ENCODE measurements at places on chromosomes 3 and 15.

DNA sequence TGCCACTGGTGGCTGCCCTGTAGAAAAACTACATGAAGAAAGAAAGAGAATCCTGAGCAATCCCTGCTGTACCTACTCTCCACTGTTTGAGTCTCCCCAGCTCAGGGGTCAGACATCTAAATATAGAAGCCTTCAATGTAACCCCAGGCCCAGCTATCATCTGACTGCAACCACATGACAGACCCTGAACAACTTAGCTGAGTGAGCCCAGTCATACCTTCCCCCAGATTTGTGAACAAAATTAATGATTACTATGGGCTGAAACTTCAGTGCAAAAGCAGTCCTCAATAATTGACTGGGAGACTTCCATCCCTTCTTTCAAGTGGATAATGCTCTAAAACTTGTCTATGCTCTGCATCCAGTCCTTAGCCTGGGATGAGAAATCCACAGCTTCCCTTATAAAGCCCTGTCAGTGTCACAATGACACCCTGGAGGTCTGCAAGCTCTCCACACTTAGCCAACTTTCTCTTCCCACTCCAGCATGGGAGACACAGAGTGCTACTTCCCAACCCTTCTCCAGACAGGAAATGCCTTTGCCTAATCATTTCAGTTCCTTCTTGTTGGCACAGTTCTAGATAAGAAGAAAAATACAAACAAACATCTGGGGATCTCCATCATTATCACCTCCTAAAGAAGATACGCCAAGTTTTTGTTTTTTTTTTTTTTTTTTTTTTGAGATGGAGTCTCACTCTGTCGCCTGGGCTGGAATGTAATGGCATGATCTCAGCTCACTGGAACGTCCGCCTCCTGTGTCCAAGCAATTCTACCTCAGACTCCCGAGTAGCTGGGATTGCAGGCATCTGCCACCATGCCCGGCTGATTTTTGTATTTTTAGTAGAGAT, 198.5 kb upstream of the GADL1 start:
- peak; percentile 65 for DNase-seq

DNA sequence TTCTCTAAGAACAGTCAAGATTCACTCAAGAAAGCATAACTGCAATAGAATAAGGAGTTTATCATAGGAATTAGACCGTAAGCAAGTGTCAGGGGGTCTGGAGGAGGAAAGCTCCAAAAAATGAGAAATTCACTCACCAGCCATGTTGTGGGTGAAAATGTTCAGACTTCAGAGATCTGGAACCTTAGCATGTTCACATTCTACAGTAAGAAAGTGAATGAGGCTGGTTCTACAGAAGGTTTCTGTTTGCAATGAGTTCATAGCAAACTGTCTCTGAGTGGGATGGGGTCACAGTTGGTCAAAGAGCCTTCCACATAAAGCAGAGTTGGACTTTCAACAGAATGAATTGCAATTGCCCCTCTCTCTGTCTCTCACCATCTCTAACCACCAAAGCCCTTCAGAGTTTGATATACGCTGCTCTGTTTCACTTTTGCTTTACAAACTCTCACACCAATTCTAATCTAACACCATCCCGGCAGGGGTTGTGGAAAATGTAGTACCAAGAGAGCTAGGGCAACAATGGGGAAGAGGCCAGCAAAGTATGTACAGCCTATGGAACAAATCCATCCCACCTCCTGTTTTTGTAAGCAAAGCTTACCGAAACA, 581.8 kb upstream of the UBE2E2 start:
- DNase-seq: no peak

DNA sequence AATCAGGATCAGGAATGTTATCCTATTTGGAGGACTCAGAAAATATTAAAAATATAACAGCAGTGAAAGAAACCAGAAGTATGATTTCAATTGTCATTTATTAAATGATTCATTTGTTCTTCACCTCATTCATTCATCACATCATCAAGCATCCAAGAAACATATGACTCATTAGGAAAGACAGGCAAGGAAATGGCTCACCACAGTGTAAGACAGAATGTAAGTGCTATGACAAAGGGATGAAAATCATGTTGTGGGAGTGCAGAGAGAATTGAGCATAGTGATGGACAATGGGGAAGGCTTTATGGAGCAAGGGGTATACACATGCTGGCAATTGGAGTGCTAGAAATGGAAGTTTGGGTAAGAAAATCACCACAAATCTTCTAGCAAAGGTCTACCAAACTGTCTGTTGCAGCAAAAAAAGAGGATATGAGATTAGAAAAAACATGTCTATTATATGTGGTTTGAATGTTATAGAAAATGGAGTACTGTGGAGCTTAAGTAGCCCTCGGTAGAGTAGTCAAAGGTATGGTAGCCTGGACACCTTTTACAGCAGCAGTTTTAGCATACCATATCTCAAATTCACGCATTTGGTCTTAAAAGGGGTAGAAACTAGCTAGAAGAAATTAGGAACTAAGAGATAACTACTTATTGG, 111.1 kb upstream of the GPR149 start:
- peak; percentile 39 for DNase-seq

GRCh38 chr15:78315686-78316282, 16.4 kb upstream of the SKIC8 start:
- no peak for DNase-seq

DNA sequence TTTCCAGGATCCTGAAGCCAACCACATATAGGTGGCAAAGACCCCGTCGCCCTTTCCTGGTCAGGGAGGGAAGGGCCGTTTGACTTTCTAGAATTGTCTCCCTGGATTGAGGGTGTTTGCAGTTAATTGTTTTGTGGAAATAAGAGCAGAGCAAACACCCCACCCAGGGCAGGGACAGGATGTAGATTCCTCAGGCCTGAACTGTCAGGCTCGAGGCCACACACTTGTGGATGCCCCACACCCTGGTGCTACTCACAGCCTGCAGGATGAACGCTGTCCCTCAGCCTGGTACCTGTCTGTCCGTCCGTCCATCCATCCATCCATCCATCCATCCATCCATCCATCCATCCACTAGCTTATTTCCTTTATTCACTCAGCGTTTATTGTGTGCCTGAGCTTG, 29.9 kb upstream of the FLNB start:
- DNase-seq: peak; percentile 33

DNA sequence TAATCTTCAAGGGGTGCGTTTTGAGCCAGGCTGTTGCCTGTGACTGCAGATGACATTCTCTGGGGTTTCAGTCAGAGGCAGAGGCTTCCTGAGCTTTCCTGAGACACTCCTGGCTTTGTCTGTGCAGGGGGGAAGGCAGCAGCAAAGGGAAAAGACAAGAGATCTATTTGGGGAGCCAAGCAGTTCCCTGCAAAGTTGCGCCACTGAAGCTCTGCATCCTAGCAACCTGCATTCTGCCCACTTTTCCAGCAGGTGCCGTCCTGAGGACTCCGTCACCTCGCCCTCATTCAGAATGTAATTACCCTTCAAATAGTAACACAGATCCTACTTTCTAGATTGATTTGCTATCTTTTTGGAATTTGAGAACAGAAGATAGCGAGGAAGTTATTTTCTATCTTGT, 1.9 kb upstream of the TMEM158 start:
- no peak for DNase-seq

GRCh38 chr3:70042641-70043040, 43.1 kb downstream of the SAMMSON start:
- DNase-seq: no peak

GRCh38 chr3:98445949-98446406, 17.0 kb upstream of the OR5K1 start:
- DNase-seq: no peak

DNA sequence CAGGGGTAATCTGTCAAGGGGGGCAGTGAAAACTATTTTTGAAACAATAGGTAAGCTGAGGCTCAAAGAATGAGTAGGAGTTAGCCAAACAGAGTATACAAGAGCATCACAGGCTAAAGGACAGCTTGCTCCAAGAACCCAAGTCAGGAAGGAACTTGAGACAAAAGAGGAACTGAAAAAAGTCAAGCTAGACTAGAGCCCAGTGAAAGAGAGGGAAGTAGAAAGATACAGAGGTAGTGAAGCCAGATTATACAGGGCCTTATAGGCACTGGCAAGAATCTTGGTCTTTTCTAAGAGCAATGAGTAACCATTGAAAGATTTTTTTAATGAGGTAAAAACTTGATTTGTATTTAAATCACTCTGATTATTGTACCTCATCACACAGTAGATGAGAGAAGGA, 69.9 kb downstream of the FILIP1L start:
- no peak for DNase-seq

GRCh38 chr3:156583469-156583868, 28.6 kb upstream of the SSR3 start:
- DNase-seq: no peak

DNA sequence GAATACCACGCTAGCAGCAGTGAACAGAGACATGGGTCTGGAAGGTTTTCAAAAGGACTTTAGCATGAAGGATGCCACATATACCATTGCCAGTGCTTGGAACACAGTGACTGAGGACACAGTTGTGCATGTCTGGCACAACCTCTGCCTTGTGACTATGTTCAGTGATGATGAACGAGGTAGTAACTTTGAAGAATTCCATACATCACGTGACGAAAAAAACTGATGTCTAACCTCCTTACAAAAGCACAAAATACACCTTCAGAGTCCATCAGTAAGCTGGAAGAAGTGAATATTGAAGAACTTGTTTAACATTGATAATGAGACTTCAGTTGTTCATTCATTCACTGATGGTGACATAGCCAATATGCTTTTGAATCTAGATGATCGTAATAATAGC, 594.8 kb upstream of the GRM7 start:
- DNase-seq: no peak

- peak; percentile 93 for DNase-seq
These were observed 11.3 kb upstream of the DLG1 start for GRCh38 chr3:197309528-197310361.

DNA sequence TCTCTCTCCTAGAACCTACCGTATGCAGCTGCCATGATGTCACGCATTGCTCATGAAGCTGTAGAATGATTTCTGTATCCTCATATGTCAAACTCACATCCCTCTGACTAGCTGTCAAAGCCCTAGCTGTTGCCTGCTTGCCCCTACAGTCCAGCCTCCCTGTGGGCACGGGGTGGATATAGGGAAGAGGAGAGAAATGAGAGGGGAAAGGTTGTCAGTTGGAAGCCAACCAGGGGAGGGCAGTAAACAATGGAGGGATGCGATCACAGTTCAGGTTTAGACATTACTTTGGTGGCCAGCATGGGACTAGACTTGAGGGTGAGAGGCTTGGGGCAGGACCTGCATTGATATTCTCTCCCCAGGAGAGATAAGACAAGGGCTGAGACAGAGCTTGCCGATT, 1.7 kb upstream of the HDGFL3 start:
- DNase-seq: no peak

DNA sequence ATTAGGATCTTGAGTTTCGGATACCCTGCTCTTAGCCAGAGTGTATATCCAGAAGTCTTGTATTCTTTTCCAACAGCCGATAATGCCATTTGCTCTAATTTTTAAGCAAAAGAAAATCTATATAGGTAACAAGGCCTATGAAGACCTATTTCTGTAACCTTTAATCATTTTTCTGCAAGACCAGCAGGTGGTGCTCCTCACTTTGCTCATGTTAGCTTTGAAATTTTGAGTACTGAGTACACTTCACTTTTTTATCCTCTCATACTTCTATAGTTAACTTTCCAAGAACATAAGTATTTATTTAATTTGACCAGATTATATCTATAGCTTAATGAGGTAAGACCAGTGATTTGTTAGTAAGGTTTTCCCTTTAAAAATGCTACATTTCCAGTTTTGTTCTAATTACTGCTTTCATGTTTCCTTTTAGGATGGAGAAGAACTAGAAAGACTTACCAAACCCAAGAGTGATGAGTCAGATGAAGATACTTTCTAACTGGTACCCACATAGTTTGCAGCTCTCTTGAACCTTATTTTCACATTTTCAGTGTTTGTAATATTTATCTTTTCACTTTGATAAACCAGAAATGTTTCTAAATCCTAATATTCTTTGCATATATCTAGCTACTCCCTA, 20.5 kb downstream of the SLC35A5 start:
- DNase-seq: peak; percentile 78

GRCh38 chr15:82850731-82851130, 41.3 kb downstream of the WHAMM start:
- DNase-seq: no peak

DNA sequence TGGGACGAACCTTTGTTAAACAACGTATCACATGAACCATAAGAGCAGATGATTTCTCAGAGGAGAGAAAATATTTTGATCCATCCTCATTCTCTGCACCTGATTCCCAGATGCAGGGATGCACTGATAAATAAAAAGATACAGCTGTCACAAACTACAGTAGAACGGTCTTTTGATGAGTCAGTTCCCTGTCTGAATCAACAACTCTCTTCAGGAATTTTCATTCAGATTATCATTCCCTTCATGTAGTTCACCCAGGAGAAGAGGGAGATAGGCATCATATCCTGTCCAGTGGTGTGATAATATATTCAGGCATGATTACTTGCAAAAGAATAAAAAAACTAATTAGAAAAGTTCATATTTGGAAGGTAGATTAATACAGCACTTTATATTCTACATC, 521.5 kb downstream of the PYDC2 start:
- DNase-seq: no peak

DNA sequence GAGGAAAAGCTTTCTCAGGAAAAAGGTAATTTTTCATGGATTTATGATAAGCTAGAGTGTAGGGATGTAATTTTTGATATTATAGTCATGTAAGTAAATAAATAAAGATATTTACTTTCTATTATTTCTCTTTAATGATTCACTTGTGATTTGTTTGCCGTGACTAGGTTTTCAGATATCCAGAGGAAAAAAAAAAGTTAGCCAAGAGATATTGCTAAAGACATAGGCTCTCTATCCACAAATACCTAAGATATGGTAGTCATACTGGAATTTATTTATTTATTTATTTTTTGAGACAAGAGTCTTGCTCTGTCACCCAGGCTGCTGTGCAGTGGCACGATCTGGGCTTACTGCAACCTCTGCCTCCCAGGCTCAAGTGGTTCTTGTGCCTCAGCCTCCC, 59.9 kb downstream of the AP4E1 start:
- DNase-seq: peak; percentile 51

DNA sequence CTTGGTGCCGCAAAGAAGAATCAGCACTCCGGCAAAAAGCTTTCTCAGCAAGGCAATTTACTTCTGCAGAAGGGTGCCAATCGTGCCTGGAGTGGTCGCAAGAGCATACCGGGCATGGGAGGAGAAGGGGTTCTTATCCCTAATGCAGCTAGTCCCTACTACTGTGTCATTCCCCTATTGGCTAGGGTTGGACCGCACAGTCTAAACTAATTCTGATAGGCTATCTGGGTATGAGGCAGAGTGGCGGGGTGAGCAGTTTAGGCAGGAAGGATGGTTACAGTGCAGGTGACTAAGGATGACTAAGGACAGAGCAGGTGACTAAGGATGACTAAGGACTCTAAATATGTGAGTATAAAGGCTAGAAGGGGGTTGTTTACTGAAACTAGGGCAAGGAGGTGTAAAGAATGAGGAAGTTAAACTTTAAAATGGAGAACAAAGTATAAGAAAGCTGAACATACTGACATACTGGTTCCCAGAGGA, 52.9 kb downstream of the PGBD4 start:
- DNase-seq: peak; percentile 35

- DNase-seq: no peak
These were observed 40.4 kb downstream of the LYSMD4 start for GRCh38 chr15:99692825-99693224.
